Left cardiac atrium (tissue), 4 donors: ENCODE measurements at places on chromosomes 4 and X. TPM values are rescaled to one million over a fixed set of nuclear protein-coding genes. Genes with fewer than 3 reads are reported as not detected.

GRCh38 chr4:826508-827208 is 729 bp upstream of the CPLX1 start:
- no peak for DNase-seq

DNA sequence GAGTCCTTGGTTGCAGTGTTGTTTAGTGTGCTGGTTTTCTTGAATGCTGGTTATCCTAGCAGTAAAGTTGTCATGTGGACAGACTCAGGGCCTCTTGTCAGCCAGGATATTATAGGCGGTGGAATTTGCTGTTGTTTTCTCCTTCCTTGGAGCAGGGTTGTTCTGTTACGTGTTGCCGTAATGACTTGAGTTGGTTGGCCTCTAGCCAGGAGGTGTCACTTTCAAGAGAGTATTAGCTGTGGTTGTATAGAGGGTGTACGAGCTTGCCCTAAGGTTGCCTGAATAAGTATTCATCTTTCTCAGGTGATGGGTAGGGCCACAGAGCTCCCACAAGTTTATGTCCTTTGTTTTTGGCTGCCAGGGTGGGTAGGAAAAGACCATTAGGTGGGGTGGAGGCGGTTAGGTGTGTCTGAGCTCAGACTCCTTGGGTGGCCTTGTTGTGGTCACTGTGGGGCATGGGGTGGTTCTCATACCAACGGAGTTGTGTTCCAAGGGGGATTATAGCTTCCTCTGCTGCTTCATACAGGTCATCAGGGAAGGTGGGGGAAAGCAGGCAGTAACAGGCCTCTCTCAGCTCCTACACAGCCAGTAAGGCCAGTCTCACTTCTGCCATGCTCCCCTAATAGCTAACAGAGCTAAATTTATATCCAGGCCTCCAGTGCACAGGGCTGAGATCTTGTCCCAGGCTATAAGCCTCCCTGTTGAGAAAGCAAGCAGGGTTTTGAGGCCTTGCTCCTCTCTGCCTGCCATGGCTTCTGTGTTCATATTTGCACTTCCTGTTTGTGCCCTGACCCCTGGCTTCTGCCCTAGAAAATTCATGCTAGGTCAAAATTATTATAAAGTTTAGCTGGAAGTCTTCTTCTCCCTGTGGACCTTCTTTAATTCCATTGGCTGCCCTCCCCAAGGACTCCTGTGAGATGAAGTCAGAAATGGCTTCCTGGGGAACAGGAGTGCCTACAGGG is 594.7 kb downstream of the RAPGEF2 start:
- DNase-seq, result no peak

GRCh38 chrX:115946059-115946458 is 224.5 kb upstream of the AGTR2 start:
- no peak for DNase-seq

GRCh38 chrX:55187281-55187680 is 32.9 kb upstream of the PAGE5 start:
- no peak for DNase-seq

- DNase-seq, result no peak
Observed at GRCh38 chrX:108123591-108124366, 32.2 kb downstream of the ATG4A start.

DNA sequence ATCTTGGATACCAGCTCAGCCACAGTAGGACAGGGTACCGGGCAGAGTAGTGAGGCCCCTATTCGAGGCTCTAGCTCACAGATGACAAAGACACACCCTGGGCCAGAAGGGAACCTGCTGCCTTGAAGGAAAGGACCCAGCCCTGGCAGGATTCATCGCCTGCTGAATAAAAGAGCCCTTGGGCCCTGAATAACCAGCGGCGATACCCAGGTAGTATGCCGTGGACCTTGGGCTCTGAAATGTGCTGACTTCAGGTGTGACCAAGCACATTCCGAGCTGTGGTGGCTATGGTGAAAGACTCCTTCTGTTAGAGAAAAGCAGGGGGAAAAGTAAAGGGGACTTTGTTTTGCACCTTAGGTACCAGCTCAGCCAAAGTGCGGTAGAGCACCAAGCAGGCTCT is 14.6 kb downstream of the MED14 start:
- DNase-seq, result no peak

DNA sequence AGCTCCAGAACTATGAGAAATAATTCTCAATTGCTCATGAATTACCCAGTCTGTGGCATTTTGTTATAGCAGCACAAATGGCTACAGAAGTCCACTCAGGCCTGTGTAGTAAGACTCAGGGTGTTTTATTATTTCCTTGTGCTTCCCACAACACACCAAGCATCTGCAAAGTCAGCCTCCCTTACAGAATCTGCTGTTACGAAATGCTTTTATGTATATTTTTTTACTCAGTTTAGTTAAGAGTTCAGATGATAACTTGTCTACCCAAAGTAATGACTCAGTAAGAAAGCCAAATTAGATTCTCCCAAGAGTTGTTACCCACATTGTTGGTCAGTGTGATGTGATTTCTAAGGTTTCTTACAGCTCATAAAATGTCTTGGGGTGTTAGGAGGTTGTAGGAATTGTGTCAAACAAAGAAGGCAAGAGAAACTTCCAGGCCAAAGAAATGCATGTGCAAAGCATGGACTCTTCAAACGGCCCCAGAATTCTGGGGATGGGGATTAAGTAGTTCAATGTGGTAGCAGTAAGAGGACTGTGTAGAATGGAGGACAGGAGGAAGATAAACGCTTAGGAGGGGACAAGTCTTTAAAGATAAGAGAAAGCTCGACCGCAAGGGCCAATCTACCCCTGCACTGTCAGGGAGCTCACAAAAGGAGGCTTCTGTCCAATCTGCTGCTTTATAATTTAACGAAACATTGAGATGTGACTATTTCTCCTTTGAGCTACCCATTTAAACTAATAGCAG is 35.4 kb upstream of the TMEM184C start:
- no peak for DNase-seq

The SLC10A4 gene
- total RNA-seq, result 0.37 TPM

The NMU gene
- total RNA-seq, result not detected

The CTAG1B gene
- not detected for total RNA-seq
